ENCODE measurements at places on chromosomes 12 and 14.

GRCh38 chr12:104775731-104776231, 182.3 kb downstream of the SLC41A2 start:
- no peak for DNase-seq

- DNase-seq, result no peak
These were observed 85.1 kb downstream of the RGS6 start for GRCh38 chr14:72017290-72017689.

- no peak for DNase-seq
These were observed 40.3 kb upstream of the TRAF3 start for GRCh38 chr14:102736956-102737355.

GRCh38 chr12:132642846-132643835, 24.6 kb downstream of the P2RX2 start:
- no peak for DNase-seq

DNA sequence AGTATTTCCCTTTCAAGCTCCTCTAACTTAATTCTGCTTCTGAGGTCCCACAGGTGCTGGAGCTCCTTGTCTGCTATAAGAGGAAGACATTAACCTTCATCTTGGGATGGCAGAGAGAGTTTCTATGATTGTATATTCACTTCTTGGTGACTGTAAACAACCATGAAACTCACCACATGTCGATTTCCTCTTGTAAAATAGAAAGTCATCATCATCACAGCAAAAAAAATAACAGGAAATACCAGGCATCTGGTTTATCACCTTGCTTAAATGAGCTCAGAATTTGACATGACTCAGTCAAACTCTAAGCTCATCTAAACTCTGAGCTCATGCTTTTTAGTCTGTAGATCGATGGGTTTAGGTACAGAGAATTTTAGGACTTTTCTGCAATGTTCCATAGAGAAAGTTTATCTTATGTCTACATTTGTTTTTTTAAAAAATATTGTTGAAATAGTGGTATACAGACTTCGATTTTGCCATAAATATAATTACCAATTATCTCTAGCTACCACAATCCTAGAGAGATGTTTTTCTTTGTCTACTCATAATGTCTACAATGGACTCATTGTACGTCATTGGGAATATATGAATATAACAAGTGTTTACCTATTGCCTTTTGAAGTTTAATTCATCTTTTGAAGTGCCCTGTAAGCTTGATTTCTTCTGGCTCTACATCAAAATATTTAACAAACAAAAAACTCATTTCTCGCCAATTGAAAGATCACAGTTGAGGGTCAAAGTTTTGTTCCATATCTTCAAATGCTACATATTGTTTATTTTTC, 58.4 kb downstream of the IGF1 start:
- no peak for DNase-seq

DNA sequence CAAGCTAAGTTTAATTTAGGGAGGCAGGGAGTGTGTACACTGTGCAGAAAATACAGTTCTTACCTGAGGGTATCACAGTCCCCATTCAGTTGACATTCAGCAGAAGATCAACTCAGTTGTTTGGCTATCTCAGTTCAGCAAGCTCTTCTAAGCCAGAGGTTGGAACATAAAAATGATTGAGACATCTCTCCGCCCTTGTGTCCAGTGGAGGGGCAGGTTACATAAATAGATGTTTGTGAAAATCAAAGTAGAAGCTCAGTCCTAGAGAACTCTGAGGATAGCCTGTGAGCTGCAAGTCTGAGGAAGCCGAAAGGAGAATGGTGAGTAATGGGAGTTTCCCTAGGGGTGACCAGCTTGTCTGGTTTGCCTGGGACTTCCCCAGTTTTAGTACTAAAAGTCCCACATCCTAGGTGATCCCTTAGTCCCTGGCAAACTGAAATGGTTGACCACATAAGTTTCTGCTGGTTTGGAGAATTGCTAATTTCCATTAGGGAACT, 251.4 kb upstream of the ATP2B1 start:
- no peak for DNase-seq

DNA sequence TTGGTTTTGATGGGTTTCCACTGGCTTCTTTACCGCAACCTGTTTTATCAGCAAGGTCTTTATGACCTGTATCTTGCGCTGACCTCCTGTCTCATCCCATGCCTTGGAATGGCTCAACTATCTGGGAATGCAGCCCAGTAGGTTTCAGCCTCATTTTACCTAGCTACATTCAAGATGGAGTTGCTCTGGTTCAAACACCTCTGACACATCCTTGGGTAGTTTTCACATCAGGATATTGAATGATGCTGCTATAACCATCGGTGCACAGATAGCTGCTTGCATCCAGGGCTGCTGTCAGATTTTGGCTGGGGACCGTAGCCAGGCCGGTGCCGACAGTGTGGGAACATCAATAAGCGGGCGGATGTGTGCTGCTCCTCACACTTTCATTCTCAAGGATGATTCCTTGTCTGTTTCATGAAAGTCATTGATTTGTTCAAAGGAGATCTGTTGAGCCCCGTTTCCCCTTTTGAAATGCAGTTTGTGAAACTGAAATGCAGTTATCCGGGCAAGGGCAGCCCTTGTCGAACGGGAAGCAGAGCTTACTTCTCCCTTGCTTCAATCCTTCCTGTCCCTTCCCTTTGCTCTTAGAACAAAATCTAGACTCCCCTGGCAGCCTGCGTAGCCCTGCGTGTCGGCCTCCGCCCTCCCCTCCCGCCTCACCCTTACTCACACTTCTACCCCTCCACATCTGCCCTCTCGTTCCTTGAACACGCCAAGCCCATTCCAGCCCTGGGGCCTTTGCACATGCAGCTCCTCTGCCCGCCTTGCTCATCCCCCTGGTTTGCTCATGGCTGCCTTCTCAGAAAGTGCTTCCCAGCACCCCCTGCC, 49.2 kb upstream of the NCOR2 start:
- no peak for DNase-seq
